ENCODE measurements at places on chromosomes 2 and 18. TPM values are rescaled to one million over a fixed set of nuclear protein-coding genes. Genes with fewer than 3 reads are reported as not detected.

DNA sequence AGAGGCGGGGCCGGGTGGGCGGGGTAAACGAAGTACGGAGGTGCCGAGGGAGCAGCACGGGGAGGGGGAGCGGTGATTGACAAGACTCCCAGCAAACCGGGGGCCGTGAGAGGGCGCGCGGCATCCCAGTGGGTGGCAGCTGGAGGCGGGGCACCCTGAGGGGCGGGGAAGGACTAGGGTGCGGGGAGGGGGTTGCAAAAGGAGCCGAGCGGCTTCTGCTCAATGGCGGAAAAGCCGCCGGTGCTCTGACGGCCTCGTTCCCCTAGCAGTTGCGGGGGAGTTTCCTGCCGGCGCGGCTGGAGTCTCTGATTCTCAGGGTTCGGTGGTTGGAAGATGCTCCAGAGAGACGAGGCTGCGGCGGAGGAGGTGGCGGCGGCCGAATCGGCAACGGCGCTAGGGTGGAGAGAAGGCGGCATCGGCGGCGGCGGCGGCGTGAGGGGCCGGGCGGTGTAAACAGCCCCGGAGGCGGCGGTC, at the start of gene PPM1B:
Gene PPM1B (plus strand): TSS at position 195 of the 474 bp plus-strand sequence. CDS start 32,325 bp downstream, outside the sequence.
- no peak for DNase-seq

- peak; percentile 70 for DNase-seq
These were observed 302 bp downstream of the TXNL4A start for GRCh38 chr18:79988071-79988450.

- no peak for DNase-seq
These were observed 208.3 kb downstream of the EIPR1 start for GRCh38 chr2:3169106-3169870.

DNA sequence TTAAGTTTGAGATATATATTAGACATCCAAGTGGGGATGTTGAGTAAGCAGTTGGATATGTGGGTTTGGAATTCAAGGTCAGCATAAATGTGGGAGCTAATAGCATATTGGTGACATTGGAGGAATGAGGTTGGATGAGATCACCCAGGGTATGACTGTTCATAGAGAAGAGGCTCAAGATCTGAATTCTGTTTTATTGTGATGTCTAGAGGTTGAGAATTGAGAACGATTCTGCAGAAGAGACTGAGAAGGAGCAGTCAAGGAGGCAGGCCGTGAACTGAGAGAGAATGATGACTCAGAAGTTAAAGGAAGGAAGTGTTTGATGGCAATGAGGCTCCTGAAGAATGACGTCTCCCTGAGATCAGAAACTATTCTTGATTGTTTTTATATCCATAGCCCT, 5.9 kb downstream of the SERPINB11 start:
- DNase-seq: no peak

- no peak for DNase-seq
These were observed 2.5 kb downstream of the MSTN start for GRCh38 chr2:190060019-190060418.

- no peak for DNase-seq
These were observed 47.4 kb upstream of the MTCL1 start for GRCh38 chr18:8657873-8658470.

The HOXD1 gene
- not detected for polyA plus RNA-seq
